Activated T-helper 9 cell treated with anti-CD3 and anti-CD28 coated beads, Interleukin-2, amount 50 U/mL, for 16 hours (primary cell): ENCODE measurements at places on chromosomes 12 and 14.

- DNase-seq, result peak; percentile 68
These were observed 10.0 kb upstream of the SMARCD1 start for GRCh38 chr12:50074936-50075807.

GRCh38 chr14:100374876-100375265 lies 51.7 kb downstream of the SLC25A47 start:
- no peak for DNase-seq

DNA sequence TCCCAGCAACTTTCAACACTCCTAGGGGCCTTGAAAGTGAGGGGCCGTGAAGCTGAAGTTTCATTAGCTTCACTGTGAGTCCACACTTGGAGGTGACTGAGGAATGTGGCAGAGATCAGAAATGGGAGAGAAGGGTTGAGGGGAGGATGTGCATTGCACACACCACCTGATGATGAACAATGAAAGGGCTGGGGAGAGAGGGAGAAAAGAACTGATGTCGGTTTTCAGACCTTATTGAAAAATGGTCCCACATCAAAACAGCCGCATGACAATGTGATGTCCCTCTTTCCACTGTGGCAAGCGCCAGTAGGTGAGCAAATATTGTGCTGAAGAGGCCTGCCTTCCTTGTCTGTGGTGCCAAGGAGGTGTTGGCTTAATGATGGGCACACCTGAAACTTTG lies 32.3 kb upstream of the ATP23 start:
- DNase-seq, result no peak

DNA sequence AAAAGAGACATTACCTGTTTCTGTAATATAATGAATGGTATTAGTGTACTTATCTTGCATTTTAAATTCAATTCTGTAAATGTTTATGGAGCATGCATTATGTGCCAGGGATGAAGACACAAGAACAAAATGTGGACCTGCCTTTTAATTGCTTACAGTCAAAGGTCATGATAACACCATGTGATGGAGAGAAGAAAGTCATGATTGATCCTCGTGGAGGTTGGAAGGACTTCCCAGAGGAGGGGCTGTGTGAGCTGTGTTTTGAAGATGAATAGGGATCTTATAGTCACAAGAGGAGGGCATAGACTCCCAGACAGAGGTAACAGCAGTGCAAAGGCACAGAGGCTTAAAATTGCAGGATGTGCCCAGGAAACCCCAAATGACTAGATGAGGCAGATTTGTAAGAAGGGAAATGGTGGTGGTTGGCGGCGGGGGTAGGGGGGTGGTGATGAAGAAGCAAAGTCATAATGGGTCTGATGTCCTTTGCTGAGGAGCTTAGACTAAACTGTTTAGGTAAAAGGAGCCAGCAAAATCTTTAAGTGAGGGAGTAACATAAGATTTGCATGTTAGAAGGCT lies 151.5 kb downstream of the PRKCH start:
- peak; percentile 68 for DNase-seq

- DNase-seq, result no peak
These were observed 68.5 kb upstream of the RIC8B start for GRCh38 chr12:106705971-106706370.
